ENCODE measurements at places on chromosomes 16 and 17.

- DNase-seq = no peak
Measured at GRCh38 chr17:66734186-66734943, 100.6 kb upstream of the CACNG5 start.

DNA sequence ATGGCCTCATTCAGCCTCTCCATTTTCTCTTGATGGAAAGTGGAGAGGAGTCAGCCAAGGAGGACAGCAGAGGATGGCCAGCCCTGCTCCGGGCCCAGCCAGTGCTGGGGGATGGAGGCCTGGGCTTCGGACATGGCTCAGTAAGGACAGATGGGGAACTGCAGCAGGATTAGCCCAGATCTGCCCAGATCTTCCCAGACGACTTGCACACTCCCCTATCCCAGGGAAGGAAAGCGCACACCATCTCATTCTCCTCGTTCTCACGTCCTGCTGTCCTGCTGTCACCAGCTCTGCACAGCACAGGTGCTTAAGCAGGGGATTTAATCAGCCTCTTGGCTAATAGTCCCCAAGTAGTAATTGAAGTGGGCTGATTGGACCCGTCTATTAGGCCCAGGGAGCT lies 100.2 kb upstream of the SDK2 start:
- no peak for DNase-seq

GRCh38 chr16:14303639-14304394 lies 232.7 kb downstream of the MRTFB start:
- no peak for DNase-seq

GRCh38 chr16:26816266-26816665 lies 250.5 kb upstream of the C16orf82 start:
- no peak for DNase-seq

DNA sequence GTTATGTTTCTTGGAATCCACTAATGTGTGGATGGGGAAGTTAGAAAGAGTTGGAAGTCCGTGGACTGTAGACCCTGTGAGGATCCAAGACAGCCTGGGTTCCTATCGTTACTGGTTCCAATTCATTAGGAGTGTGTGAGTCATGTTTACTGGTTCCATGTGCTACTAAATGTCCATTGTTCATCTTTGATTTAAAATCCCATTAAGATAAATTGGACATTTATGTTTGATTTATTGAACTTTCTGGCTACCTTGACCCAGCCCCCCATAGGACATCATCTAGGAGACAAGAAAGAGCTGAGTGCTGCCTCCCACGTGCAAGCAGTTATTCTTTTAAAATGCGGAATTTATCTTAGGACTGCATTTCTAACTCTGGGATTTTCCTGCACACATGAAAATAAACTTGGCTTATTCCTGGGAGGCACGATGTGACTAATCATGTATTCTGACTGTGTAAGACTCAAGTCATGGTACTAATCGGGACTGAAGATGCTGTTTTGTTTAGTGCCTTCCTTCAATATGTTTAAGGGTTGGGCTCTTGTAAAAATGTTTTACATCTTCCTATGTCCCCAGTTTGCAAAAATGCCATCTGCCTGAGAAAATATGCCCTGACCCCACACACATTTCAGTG lies 53.4 kb downstream of the RGS9 start:
- DNase-seq = no peak

DNA sequence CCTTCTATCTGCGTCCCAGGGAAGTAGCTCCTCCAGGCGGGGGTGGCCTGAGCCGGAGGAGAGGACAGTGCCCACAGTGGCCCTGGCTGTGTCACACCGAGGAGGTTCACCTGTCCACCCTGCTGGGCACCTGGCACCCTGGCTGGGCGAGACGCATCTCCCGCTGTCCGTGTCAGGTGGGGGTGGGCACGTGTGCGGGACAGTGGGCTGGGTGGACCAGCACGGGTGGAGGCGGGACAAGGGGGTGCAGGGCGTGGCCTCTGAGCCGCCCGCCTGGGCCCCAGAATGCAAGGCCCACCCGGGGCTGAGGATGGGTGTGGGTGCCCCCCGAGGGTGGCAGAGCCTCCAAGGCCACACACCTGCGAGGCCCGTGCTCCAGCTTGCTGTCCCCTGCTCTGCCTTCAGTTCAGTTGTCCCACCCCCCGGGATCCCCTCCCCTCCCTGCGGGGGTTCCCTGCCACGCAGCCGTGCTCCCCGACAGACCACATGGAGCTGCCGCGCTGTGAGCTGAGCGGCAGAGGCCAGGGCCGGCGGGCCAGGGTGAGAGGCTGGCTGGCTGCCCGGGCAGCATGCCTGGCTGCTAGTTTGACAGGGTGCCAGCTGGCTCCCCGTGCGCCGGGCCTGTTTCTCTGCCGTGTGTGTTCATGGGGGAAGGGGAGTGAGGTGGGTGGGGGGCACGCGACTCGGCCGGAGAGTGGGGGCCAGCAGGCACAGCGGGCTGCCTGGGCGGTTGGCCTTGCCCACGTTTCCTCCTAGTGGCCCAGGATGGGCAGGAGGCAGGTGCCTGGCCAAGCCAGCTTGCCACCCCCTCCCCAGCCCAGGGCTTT lies 33.9 kb downstream of the BAHCC1 start:
- peak; percentile 67 for DNase-seq

- DNase-seq = no peak
Measured at GRCh38 chr16:84322749-84323148, 28.1 kb downstream of the WFDC1 start.

DNA sequence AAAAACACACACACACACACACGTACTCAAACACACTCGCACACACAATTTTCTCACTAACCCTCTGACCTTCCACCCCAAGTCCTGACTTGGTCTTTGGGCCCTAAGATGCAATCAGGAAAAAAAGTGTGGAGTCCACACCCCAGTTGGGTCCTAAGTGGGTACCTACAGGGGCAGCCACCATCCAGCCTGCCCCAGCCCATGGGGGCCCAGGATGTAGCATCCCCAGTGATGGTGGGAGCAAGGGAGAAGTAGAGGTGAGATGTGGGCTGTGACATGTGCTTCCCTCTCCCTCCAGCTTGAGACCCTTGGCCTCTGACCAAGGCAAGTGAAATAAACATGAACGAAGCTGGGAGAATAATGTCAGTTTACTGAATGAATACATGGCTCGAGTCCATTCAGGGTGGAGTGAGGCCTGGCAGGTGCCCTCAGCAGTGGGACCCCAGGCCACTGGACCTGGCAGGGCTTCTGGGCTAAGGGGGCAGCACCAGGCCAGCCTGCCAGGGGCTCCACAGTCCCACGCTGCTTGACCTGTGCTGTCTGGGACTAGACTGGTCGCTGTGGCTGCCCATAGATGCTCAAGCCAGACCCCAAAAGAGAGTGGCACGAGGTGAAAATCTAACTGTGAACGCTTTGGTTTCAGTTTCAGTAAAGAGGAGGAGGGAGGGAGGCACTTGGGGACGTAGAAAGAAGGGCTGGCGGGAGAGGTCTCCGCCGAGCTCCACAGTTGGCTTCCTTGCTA lies 73.7 kb downstream of the MRC2 start:
- DNase-seq = no peak

- no peak for DNase-seq
Measured at GRCh38 chr17:74079537-74080300, 123.8 kb upstream of the RPL38 start.

- no peak for DNase-seq
Measured at GRCh38 chr16:30064729-30065101, 845 bp upstream of the ALDOA start.

GRCh38 chr17:8473451-8474192 lies 37.9 kb downstream of the NDEL1 start:
- DNase-seq = no peak
